Mononuclear cell (primary cell): ENCODE measurements at places on chromosomes 4 and X. TPM values are rescaled to one million over a fixed set of nuclear protein-coding genes. Genes with fewer than 3 reads are reported as not detected.

The F9 gene
- total RNA-seq: not detected

The UGT8 gene
- 3.3 TPM for total RNA-seq

The RENBP gene
- total RNA-seq: 11.1 TPM

The VCX3B gene
- not detected for total RNA-seq

The HELT gene
- total RNA-seq: not detected

The SLC9B2 gene
- total RNA-seq: 20.4 TPM

The MBTPS2 gene
- total RNA-seq: 4.7 TPM

The SLC2A9 gene
- 5.0 TPM for total RNA-seq

The ARR3 gene
- not detected for total RNA-seq
